ENCODE measurements at places on chromosomes 6 and 20.

DNA sequence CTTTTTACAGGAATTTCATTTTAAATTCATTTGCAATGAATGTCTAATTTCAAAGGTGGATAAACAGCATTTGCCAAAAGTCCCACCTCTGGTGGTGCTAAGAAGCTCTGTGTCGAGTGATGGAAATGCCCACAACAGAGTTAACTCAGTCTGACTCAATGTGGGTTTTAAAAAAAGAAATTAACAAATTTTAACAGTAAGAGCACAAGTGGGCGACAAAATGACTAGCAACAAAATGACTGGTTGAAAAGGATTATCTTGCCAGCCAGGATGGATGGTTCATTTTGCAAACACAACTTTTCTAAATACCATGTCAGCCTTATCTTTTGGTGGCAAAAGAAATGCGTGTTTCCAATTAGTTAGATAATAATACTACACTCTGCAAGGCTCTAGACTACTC lies 14.3 kb upstream of the TAGAP start:
- DNase-seq, result no peak

DNA sequence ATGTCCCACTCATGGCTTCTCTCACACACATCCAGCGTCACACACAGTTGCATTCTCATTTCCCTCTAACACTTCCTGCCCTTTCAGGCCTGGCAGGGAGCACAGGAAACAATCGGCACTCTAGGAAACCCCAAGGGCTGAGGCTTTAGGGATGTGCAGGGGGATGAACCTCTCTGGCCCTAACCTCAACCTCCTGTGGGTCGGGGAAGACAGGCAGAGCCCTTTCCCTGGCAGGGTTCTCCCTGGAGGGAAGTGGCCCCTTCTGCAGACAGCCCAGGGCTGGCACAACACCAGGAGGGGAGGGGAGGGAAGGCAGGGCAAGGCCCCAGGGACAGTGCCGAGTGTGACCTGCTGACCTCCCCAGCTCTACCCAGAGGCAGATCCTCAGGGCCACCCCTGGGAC lies 2.7 kb downstream of the TEAD3 start:
- no peak for DNase-seq

DNA sequence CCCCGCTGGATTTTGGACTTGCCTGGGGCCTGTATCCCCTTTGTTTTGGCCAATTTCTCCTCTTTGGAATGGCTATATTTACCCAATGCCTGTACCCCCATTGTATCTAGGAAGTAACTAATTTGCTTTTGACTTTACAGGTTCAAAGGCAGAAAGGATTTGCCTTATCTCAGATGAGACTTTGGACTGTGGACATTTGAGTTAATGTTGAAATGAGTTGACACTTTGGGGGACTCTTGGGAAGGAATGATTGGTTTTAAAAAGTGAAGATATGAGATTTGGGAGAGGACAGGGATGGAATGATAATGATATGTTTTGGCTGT lies 1220.3 kb upstream of the CITED2 start:
- no peak for DNase-seq

GRCh38 chr20:4342609-4343008 lies 327.3 kb upstream of the RNF24 start:
- no peak for DNase-seq

DNA sequence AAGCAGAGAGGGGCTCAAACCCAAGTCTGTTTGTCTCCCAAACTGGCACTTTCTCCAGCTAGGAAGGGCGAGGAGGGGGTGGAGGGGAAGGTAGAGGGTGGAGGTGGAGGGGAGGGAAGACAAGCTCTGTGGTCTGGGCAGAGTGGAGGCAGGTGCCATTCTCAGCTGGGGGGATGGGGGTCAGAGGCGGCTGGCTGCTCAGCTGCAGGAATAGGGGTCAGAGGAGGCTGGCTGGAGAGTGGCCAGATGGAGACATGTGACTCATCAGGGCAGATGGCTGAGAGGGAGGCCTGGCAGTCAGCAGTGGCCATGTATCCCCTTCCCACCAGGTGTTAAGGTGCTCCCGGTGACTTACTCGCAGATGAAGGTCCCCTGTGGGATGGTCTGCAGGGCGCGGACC lies 3.5 kb upstream of the SLC44A4 start:
- DNase-seq, result no peak

GRCh38 chr6:2783188-2783963 lies 18.2 kb downstream of the WRNIP1 start:
- no peak for DNase-seq

DNA sequence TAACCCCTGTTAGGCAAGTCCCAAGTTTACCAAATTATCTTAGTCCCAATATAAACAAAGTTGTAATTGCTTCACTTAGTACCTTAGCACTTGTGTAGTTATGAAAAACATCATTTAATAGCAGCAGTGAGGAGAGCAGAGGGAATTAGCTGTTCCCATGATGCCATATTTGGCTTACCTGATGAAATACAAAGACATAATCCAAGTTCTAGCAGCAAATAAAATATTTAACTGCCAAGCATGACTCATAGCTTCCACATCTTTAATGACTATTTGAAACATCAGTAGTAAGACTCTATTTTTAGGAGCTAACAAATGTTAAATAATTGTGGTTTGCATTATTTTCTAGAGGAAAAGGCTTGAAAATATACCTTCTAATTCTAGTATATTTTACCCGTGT lies 94.0 kb upstream of the MCHR2 start:
- DNase-seq, result no peak

DNA sequence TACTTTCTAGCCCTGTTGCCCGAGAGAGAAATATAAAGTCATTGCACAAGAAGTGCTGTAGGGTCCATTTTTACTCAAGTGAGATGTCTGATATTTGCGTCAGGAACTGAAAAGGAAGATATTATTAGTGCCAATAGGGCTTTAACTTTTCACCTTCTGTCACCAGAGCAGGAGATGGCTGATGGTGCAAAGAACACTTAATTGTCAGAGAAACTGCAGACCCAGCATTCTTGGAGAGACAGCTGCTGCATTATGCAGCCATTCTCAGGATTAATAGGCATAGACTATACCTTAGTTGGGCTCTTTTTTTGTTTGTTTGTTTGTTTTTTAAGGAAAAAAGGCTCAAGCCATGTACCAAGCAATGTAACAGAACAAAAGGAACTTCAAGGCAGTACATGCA lies 179.4 kb downstream of the RPS12 start:
- no peak for DNase-seq

- DNase-seq, result no peak
Measured at GRCh38 chr6:170149681-170150589, 140.9 kb downstream of the DLL1 start.

- DNase-seq, result no peak
Measured at GRCh38 chr6:56642366-56643261, at the start of gene DST. Gene DST (minus strand): TSS chr6:56642889.

- DNase-seq, result no peak
Measured at GRCh38 chr20:13212750-13213149, 8.3 kb upstream of the ISM1 start.

DNA sequence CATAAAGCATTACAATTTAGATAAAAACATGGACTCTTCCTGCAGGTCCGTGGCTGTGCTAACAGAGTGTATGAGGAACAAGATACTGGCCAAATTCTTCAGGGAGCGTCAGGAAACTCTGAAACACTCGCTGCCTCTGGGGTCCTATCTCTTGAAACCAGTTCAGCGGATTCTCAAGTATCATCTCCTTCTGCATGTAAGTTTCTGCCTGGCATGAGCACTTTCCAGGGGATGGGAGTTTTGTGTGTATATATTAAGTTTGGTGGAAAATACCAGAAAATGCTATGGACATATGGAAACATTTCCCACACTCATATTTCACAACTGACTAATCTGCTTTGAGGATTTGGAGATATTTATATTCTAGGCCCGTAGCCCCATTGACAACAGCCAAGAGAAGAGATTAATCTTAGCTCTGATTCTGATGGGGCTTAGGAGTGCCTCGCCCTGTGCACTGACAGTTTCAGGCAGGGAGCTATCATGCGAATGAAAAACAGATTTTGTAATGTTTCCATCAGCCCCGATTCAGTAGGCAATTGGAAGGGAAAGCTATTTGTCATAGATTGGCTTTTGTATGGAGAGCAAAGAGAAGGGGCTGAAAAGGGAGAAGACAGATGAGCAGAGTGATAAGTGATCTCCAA lies 64.7 kb upstream of the MTHFD1L start:
- DNase-seq, result no peak

- DNase-seq, result no peak
Measured at GRCh38 chr6:74534465-74535211, 671.2 kb downstream of the COL12A1 start.

- no peak for DNase-seq
Measured at GRCh38 chr20:36399969-36400545, 93.9 kb downstream of the DLGAP4 start.

- DNase-seq, result no peak
Measured at GRCh38 chr20:38075161-38075998, 41.8 kb downstream of the RPRD1B start.

GRCh38 chr6:146813554-146813953 lies 214.8 kb downstream of the ADGB start:
- no peak for DNase-seq

- no peak for DNase-seq
Measured at GRCh38 chr20:9038791-9039535, 29.9 kb upstream of the PLCB4 start.

DNA sequence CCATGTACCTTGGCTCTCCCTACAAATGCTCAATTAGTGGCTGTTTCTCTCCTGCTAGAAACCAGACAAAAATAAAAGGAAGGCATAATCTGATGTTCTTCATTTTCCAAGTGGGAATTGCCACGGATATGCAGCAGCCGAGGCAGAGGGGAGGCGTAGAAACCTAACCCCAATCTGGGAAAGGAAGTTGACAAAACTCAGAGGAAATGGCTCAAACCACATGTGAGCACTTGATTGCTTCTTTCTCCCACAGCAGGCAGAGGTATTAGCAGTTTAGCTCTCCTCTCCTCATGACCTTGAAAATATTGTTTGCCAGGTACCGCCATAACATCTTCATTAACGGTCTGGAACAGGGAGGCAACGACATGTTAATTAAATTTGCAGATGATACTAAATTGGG lies 3.8 kb upstream of the MLN start:
- DNase-seq, result no peak

DNA sequence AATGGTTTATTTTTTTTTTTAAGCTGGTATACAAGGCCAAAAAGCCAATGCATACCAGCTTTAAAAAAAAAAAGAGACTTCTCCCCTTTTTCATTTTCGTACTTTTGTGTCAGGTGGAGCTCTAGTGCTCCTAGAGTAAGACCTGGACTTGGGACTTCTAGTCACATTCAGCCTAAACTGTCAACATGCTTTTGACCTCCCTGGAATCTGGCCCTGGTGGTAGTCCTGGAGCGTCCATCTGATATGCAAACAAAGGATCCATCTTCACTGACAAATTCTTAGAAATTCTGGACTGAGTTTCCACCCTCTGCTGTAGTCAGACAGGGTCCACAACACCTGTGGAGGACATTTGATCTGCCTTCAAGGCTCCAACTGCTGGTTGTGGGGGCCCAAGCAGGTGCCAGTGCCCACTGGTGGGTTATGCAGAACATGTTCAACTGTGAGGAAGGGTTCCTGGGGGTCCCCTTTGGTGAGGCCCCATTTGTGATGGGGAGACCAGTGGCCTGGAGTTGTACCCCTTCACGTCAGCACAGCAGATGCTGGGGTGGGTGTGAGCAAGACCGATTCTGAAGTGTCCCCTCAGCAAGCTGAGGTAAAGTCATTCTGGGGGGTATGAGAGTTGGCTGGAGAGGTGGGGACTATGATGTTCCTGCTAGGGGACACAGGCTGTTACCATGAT lies 12.6 kb upstream of the PCMTD2 start:
- no peak for DNase-seq

GRCh38 chr6:169391473-169392071 lies 137.9 kb upstream of the THBS2 start:
- DNase-seq, result no peak

DNA sequence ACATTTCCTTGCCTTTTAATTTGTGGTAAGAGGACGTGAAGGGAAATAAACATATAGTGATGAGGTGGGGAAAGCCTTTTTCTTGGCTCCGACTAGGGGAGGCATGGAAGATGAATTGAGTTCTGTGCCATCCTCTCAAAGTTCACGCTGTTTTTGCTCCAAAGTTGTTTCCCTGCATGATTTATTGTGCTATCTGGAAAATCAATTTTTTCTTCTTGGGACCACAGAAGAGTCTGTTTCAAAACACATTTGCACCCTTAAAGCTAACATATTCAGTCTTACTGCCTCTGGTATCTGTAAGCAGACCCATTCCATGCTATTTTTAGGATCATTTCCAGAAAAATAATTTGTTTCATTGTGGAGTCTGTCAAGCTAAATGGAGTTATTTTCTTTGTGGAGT lies 57.6 kb upstream of the KCNG1 start:
- no peak for DNase-seq

DNA sequence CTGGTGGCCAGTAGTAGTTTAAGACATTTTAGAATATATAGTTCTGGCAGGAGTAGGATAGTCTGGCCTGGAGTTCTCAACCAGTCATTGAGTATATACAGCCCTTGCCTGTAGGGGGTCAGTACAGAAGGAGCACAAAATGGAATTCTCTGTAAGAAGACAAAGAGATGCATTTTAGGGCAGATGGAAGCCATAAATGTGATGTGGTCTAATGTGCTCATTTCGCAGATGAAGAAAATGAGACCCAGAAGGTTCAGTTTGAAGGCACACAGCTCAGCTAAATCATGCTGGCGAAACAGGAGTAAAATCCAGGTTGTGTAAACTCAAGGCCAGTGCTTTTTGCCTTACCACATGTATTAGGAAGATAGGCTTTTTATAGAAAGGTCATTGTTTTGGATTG lies 29.6 kb downstream of the QKI start:
- no peak for DNase-seq

DNA sequence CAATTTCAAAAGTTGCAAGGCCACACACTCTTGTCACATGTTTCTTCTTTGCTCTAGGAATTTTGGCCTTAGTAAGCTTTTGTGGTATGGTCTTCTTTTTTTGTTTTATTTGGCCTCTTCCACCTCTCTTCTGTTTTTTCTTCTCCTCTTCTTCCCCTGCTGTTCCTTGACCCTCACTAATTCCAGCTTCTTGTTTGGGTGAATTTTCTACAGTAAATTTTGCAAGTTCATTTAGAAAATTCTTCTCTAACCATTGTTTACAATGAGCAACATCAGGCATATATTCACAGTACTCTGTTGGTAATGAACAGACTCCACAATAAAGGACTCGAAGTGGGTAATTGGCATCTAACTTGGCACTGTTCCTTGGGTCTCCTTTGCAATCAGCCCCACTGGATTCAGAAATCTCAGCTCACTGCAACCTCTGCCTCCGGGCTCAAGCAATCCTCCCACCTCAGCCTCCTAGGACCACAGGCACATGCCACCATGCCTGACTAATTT lies 5.0 kb downstream of the ASIP start:
- DNase-seq, result no peak

DNA sequence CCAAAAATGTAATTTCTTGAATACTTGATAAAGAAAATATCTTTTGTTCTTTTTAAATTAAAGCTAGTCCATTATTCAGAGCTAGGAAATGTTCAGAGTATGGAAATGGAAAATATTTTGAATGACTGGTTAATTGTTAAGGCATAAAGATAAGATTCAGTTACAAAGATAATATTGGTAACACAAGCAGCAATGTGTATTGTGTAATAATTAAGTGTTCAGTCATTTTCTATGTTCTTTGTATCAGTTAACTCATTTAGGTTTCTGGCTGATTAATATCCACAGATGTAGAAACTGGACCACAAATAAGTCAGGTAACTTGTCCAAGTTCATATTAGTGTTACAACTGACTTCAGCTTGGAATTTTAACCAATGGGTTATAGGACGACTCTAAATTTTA lies 442.2 kb upstream of the MANEA start:
- no peak for DNase-seq

GRCh38 chr6:83132121-83132520 lies 60.9 kb downstream of the PGM3 start:
- DNase-seq, result no peak

GRCh38 chr20:46614503-46614902 lies 36.8 kb downstream of the SLC13A3 start:
- DNase-seq, result no peak

All from right atrium auricular region (tissue), 2 donors.